ENCODE measurements at places on chromosomes 5 and 9. TPM values are rescaled to one million over a fixed set of nuclear protein-coding genes. Genes with fewer than 3 reads are reported as not detected.

The IER5L gene
- polyA plus RNA-seq = 8.0 TPM

The ZNF658 gene
- polyA plus RNA-seq = 7.5 TPM

The TNFSF15 gene
- 12.5 TPM for polyA plus RNA-seq

The HNRNPA0 gene
- polyA plus RNA-seq = 61.8 TPM

The INSL6 gene
- polyA plus RNA-seq = 0.73 TPM

The PKD2L2 gene
- polyA plus RNA-seq = 0.49 TPM

The PTGR1 gene
- 93.2 TPM for polyA plus RNA-seq

The RAD23B gene
- 110 TPM for polyA plus RNA-seq

The ACTBL2 gene
- polyA plus RNA-seq = not detected

GRCh38 chr5:612498-613424 lies 621 bp downstream of the CEP72 start:
- DNase-seq = no peak

DNA sequence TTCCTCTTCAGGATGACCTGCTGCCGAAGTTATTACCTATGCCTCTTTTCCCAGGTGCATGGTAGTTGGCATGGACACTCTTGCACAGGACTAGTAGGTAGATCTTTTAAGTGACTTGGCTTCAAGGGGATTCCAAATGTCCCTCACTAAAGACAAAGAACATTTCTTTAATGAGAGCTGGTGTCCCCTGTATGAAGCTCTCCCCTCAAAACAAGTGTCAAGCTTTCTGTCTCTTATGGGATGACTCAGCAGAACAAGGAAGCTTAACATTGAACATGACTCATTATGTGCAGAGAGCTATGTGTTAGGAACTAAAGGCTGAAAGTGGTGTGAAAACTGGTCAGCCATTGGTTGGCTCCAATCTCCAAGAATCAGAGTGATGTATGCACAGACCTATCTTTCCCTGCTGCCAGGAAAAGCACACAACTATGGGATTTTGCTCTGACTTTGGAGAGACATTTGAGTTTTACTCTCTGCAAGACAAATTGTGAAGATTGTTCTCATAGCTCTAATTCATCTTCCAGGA lies 120.5 kb downstream of the PRDM6 start:
- DNase-seq = no peak

- no peak for DNase-seq
Observed at GRCh38 chr5:110612794-110613247, 113.7 kb downstream of the TMEM232 start.

DNA sequence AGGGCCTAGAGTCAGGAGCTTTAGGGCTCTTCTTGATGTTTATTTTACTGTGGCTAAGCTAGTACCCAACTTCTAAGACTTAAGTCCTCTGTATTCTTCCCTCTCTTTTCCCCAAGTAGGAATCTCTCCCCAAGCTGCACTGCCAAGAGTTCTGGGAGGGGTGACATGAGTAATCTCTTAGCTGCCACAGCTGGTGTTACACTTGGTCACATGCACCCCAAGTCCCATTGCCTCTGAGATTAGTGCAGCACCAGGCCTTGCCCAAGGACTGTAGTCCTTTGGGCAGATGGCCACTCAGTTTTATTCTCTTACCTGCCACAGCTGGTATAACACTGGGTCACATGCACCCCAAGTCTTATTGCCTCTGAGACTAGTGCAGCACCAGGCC lies 114.7 kb upstream of the RIOK2 start:
- no peak for DNase-seq

DNA sequence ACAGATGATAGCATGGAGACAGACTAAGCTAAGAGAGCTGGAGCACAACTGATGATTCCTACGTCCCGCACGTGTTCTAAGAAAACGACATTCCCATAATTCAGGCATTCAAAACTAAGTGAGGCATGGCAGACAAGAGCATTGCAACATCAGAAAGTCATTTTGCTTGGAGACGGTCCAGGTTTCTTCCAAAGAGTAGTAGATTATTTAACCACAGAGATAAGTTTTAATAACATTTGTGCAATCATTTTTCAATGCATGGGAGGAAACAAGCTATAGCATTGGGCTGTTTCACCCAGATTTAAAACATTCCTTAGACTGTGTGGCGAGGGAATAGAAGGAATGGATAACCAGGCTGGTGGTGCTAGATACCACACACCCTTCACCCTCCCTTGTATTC lies 117.2 kb downstream of the APBA1 start:
- peak; percentile 25 for DNase-seq

GRCh38 chr9:120904061-120904977 lies 22.3 kb downstream of the TRAF1 start:
- DNase-seq = no peak

GRCh38 chr9:126234681-126235335 lies 91.8 kb upstream of the MVB12B start:
- no peak for DNase-seq

DNA sequence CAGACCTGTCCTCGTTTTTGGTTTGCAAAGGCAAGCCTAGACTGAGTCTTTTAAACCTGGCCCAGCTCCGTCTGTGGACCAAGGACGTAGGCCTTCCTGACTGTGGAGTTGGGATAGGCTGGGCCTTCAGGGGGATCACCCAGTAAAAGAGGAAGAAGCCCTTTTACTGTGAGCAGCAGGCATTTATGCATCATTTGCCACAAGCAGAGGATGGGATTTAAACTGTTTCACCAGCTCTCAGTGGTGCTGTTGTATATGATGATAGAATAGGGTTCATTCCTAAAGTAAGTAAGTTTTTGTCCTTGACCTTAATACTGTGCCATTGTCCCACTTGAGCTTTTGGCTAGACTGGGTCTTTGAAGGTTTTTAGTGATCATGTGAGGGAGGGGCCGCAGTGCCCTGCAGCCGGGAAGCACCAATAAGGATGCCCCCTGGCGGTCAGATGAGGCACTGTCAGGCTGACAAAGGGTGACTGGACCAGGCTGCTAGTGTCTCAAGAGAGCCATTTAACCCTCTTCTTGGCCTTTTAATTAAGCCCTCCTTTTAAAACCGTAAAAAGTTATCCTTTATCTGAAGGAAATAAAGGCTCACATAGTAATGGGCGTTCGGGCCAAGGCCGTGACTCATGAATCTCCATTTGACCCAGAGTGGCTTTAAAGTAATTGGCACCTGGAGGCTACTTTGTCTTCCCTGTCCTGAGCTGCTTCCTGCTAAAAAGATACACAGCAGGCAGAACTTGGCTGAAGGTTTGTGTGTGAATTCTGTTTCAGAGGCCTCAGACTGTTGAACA lies 74.0 kb downstream of the UBAP1 start:
- peak; percentile 47 for DNase-seq
